Astrocyte (in vitro differentiated cells and primary cell): ENCODE measurements at places on chromosomes 1 and 21.
A peak's percentile ranks its signal among the peaks of the same experiment; 100 is the strongest.

GRCh38 chr1:160547422-160547821 lies 24.4 kb upstream of the SLAMF6 start:
- DNase-seq: no peak

- DNase-seq: no peak
These were observed 9.8 kb upstream of the ZSWIM5 start for GRCh38 chr1:45216200-45216541.

DNA sequence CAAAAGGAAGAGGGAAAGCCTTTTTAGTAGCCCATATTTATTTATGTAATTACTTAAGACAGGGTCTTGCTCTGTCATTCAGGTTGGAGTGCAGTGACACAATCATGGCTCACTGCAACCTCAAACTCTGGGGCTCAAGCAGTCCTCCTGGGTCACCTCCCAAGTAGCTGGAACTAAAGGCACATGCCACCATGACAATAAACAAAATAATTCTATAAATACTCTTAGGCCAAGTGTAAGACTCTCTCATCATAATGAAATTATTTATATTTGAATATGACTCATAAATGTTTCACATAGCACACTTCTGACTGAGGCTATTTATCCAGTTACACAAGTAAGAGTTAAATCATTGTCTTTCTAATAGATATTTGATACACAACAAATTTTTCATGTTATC lies 314.7 kb downstream of the AMY1C start:
- peak; percentile 4 for DNase-seq

DNA sequence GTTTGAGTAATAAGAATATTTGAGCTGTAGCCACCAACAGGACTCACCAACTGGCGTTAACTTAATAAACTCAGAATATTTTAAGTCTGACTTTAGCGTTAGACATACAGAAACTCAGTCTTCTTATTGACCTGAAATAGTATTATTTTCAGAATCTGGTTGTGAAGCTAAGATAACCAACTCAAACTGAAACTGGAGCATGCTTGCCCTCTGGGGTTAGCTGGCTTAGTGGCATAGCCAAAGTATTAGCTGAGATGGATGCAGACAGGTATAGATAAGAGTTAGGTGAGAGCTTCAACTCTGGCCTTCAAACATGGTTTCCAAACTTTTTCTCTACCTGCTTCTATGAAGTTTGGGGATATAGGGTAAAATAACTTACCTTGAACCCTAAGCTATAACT lies 40.5 kb downstream of the AMY1C start:
- no peak for DNase-seq

GRCh38 chr1:12769976-12770505 lies 3.5 kb upstream of the PRAMEF12 start:
- DNase-seq: no peak

- no peak for DNase-seq
These were observed at the start of gene FAM131C for GRCh38 chr1:16073490-16074119. Gene FAM131C, minus strand, starts transcription at chr1:16073651. Its CDS starts 209 bp downstream, at chr1:16073442.

DNA sequence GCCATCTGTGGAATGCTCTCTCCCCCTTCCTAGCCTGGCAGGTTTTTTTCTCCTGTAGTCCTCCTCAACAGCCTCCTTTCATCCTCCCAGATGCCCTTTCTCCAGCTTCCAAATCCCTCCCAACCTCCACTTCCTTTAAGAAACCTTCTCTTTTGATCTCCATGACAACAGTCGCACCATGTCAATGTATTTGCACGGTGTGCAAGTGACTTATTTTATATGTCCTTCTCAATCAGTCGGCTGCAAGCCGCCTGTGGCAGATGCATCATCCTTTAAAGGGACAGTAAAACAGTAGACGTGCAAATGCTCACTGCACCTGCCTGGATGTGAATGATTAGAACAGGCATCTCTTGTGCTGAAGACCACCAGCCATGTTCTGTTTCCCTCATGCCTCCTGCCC lies 285.2 kb downstream of the PCP4 start:
- DNase-seq: no peak

DNA sequence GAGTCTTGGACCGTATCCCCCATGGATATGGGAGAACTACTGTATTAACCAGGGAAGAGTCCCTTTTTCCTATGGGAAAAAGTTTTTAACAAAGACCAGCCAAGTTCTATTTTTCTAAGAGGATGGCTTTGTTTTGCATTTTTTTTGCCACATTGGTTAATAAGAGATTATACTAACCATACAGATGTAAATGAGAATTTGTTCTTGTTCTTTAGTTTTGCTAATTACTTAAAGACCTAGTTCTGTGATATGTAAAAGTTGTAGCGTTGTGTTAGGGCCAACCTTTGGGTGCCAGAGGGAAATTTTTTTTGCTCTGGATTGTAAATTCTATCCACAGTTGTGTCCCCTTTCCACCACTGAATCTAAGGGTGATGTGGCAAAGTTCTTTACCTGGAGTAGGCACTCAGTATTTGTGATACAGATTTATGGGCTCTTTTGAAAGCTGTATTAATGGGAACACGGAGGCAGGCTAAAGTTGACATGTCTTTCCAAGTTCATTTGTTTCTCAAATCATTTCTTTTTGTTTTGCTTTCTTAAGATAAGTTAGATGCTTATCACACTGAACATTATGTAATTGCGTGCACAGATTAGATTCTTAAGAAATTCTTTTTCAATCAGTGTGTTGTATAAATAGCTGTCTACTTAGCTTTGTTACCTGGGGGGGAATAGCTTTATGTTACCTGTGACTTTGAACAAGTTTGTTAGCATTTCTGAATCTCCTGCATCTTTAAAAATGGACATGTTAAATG lies 2.9 kb downstream of the SOAT1 start:
- DNase-seq: no peak

- DNase-seq: peak; percentile 30
These were observed 71.7 kb downstream of the SNX7 start for GRCh38 chr1:98732985-98733781.
